Calu3 (cell line): ENCODE measurements at places on chromosomes 12 and 14.
A peak's percentile ranks its signal among the peaks of the same experiment; 100 is the strongest.

- peak; percentile 14 for DNase-seq
These were observed 143.4 kb upstream of the CDKN3 start for GRCh38 chr14:54253195-54253947.

GRCh38 chr12:47786662-47787280 lies 13.7 kb downstream of the SLC48A1 start:
- DNase-seq = no peak

DNA sequence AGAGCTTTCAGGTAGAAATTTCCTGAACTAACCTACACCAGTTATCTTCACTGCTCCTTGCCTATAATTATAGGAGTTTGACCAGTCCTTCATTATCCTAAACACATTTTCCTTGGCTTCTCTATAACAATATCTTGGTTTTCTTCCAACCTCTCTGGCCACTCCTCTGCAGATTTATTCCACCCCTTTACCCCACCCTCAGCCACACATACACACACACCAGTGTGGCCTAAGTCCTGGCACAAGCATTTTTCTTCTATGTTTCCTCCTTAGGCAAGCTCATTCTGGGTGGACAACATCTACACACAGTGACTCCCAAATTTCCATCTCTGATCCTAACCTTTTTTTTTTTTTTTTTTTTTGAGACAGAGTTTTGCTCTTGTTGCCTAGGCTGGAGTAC lies 25.1 kb downstream of the CDK17 start:
- no peak for DNase-seq

- no peak for DNase-seq
These were observed 20.0 kb upstream of the SOCS2 start for GRCh38 chr12:93552427-93552826.

DNA sequence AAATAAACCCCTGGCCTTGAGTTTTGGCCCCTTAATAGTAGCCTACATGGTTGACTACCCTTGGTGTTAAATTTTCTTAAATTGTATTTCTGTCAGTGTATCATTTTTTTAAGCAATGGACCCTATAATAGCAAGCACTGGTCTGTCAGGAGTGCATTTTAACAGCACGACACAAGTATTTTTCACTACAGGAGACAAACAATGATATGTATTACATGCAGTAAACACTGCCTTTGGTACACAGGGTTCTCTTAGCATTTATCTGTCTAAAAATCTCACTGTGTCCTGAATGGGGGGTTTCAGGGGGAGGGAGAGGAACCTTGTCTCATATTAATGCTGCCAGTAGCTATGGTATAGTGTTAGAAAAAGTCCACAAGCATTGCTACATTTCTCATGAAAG lies 18.4 kb downstream of the LMO3 start:
- no peak for DNase-seq

DNA sequence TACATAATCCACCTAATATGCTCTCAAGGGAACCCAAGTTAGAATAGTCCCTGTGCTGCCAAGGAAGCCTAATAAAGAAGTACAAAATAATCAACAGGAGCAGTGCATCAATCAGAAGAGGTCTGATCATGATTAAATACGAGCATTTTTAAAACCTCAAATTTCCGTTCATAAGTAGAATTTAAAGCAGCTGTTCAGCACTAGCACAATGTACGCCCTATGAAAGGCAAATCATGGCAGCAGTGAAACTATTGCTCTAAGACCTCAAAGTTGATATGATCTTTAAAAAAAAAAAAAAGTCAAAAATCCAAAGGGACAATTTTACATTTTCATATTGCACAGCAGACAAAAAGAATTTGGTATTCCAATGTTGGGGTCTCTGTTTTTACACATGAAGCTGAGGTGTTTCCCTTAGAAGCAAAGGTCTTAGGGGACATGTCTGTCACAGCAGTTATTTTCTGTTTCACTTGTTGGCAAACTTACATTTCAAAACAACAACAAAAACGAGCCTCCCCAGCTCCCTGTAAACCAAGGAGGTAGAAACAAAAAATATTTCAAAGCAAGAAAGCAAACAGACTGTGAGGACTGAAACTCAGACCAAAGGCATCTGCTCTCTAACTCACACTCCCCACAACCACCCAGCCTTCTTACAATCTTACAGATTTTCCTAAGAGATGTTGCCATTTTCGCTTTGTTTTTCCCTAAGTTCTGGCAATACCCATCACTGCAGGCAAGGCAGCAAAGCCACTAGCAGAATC lies 28.2 kb downstream of the SOX5 start:
- DNase-seq = no peak

DNA sequence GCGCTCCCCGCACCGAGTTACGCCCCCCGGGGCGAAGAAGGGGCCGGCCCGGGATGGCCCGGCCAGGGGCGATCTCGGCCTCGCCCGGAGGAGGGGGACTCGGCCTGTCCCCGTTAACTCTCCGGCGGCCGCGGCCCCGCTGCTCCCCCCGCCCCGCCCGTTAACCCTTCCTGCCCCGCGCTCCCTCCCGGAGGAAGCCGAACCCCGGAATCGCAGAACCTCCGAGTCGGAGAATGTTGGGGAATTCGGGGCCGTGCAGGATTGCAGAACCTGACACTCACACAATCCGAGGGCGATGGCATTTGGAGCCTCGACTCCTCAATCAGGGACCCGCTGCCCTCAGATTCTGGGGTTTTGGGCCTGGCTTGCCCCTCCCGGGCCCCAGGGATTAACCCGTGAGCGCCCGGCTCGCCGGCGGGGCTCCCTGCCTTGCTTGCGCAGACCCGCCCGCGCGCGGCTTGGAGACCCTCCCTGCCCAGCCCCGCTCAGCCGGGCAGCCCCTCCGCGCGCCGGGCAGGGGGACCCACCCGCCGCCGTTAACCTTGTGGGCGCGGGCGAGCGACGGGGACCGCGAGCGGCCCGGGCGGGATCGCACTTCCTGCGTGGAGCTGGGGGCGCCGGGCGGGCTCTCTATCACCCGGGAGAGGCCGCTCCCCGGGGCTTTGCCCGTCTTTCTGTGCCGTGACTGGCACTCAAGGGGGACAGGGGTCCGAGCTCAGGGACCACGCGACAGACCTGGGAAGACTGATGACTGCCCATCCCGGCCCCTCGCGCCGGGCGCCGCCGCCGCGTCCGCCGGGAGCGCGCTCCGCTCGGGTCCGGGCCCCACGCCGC lies 18.8 kb downstream of the BEGAIN start:
- no peak for DNase-seq

GRCh38 chr12:57838594-57839302 lies 7.8 kb downstream of the CTDSP2 start:
- no peak for DNase-seq

DNA sequence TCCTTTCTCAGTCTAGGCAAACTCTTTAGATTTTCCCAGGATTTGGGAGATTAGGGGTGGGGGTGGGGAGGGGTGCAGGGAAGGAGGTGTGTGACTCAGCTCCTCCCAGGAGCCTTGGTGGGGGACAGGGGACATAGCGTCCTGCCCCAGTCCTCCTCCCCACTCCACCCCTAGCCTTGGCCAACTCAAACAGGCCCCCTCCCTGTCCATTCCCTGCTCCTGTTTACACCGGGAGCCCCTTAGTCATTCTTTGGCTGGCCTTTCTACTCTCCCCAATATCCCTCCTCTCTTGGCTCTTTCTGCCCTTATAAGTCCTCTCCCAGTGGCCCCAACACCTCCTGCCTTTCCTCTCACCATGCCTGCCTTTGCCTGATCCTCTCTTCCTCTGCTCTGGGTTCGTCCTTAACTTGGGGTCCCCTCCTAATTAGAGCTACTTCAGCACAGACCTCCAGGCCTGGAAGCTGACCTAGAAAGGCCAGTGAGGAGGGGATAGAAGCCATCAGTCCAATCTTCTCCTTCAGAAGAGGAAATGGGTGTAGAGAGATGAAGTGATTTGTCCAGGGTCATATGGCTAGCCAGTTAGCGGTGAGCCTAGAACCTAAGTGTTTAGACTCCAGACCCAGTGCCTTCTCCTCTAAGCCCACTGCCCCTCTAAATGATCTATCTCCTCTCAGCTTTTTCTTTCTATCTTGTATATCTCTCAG lies 2.3 kb upstream of the ITGA5 start:
- DNase-seq = no peak

DNA sequence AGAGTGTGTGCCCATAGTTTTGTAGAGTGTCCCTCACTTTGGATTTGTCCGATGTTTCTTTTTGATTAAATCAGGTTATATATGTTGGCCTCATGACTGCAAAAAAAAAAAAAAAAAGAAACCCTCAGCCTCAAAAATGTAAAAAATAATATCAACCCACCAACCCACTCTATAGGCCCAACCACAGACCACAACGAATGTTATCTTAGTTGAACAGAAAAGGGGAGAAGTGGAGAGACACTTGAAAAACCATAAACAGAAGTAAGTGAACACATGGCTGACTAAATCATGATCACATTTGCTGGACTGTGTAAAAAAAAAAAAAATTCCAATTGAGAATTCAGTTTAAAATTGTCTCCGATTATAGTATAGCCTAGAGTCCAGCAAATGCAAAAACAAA lies 45.5 kb upstream of the ST8SIA1 start:
- no peak for DNase-seq

- no peak for DNase-seq
These were observed 56.1 kb downstream of the RERG start for GRCh38 chr12:15165012-15165659.

- no peak for DNase-seq
These were observed 182.3 kb downstream of the SYNE2 start for GRCh38 chr14:64035143-64035542.

- DNase-seq = no peak
These were observed 1366.8 kb upstream of the TMEM132C start for GRCh38 chr12:126899926-126900792.

DNA sequence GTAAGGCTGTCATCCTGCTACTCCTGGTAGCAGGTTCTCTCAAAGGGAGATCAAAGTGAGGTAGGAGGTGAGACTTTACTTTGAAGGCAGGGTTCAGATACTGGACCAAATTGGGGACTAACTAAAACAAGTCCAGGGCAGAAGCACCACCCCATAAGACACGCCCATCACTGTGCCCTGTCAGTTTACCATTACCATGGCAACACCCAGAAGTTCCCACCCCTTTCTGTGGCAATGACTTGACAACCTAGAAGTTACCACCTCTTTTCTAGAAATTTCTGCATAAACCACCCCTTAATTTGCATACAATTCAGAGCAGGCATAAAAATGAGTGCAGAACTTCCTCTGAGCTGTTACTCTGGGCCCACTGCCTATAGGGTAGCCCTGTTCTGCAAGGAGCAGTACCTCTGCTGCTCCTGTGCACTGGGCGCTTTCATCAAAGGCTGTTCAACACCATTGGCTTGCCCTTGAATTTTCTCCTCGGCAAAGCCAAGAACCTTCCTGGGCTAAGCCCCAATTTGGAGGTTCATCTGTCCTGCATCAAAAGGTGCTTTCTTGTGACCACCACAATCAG lies 64.8 kb upstream of the MAX start:
- no peak for DNase-seq

DNA sequence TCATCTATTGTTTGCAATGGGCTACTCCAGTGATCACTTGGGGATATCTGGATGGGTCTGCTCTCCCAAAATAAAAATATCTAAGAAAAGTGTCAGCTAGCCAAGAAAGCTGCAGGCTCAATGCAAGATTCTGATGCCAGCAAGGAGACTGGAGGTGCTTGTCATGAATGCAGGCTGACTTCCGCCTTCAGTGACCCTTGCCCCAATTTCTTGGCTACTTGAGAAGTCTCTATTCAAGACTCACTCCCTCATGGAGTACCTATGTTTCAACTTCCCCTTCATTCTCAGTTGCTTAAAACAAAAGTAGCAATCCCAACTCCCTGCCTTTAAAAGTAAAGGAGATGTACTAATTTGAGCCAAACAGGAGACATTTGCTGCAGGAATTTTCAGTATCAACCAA lies 123.9 kb downstream of the GPR65 start:
- no peak for DNase-seq

- no peak for DNase-seq
These were observed 89.5 kb upstream of the MANSC4 start for GRCh38 chr12:27869567-27869966.

- no peak for DNase-seq
These were observed 6.0 kb downstream of the VSX2 start for GRCh38 chr14:74245292-74245691.

- DNase-seq = no peak
These were observed 9.9 kb downstream of the DPF3 start for GRCh38 chr14:72883961-72884360.

- DNase-seq = no peak
These were observed 17.6 kb upstream of the TRAF3 start for GRCh38 chr14:102759456-102760187.

DNA sequence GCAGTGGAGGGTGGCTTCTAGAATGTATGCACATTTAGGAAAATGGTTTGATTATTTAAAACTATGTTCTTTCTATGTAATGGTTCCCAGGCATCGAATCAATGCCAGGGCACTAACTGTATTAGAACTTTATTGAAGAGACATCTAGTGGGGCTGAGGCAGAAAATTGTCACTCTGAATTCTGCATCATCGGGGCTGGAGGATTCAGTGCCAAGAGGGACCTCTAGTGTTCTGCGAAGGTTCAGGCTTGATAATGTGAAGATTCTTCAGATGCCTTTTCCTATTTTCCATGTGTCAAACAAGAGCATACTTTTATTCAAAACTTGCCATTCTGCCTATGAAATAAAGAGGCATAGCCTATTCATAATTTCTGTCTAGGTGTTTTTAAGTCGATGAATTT lies 146.3 kb downstream of the CAND1 start:
- peak; percentile 15 for DNase-seq

DNA sequence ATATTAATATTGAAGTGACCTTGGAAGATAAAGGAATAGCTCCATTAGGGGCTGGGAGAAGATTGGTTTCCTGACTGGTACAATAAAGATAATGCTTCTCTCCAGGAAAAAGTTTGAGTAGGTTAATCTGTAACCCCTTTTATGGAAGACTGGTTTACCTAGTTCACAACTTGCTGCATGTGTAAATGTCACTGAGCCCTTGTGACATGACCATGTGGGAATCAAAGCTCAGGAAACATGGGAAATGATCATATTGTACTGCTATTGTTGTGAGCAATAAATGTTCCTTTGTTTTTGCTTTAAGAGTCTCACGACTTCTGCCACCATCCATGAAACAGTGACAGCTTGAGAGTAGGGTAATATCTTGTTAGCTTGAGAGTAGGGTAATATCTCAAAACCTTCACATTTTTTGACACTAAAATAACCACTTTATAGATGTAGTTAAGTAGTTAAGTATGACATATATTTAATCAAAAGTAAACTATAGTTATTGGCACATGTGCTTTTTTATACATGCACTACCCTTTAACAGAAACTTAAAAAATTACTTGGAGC lies 1338.6 kb downstream of the FSCB start:
- no peak for DNase-seq
